ENCODE measurements at places on chromosomes 1 and 21.

DNA sequence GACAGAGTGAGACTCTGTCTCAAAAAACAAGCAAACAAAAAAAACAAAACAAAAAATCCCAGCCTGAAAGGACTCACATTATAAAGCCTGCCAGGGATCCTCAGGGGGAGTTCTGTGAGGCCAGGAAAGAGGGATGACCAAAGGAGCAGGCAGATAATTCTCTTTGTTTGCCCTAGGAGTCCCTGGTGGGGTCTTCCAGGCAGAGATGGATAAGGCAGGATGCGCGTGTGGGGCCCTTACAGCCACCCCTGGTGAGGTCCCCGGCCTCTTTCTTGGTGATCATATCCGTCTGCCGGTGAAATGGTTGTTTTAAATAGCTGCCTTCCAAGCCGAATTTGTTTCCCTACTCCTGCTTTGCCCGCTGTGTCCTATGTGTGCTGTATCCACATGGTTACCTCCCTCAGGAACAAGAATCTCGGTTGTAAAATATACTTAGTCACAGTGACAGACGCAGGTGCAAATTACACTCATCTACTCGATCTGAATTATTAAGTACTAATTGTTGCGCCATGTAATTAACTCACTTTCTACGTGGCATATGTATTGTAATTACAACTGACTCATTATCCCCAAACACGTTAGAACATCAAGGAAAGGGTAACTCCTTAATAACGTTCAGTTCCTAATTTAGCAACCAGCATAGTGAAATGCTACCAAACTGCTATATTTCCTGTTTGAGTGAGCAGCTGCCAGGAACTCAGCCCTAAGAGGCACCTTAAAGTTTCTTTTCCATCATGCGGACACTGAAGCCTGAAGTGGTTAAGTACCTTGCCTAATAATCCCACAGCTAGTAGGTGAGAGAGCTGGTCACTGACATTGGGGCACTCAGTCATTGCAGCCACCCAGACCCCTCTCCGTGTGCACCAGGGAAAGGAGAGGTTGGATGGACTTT is 106.4 kb downstream of the ZSCAN20 start:
- DNase-seq, result no peak

- peak; percentile 15 for DNase-seq
Observed at GRCh38 chr1:46615735-46616134, 876 bp downstream of the MOB3C start.

- no peak for DNase-seq
Observed at GRCh38 chr1:41583658-41584547, 99.4 kb upstream of the EDN2 start.

DNA sequence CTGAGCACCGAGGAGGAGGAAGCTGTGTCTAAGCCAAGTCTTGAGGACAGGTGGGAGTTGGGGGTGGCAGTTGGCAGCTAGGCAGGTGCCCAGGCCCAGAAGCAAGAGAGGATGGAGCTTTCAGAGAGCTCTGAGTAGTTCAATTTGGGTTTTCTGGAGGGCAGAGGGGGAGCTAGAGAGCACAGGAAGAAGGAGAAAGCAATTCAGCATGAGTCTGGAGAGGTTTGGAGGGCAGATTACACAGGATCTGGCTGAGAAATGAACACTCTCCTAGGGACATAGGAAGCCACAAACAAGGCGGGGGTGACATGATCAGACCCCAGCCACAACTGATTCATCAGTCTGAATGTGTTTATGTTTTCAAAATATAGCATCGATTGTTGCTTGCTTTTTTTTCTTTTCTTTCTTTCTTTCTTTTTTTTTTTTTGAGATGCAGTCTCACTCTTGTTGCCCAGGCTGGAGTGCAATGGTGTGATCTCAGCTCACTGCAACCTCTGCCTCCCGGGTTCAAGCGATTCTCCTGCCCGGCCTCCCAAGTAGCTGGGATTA is 23.8 kb downstream of the PTPRF start:
- DNase-seq, result peak; percentile 68

- no peak for DNase-seq
Observed at GRCh38 chr1:46822248-46822826, 23.5 kb downstream of the CYP4B1 start.

- DNase-seq, result peak; percentile 70
Observed at GRCh38 chr1:116852910-116853309, 56.8 kb upstream of the PTGFRN start.

GRCh38 chr1:243595527-243596210 is 254.4 kb downstream of the AKT3 start:
- DNase-seq, result peak; percentile 78

DNA sequence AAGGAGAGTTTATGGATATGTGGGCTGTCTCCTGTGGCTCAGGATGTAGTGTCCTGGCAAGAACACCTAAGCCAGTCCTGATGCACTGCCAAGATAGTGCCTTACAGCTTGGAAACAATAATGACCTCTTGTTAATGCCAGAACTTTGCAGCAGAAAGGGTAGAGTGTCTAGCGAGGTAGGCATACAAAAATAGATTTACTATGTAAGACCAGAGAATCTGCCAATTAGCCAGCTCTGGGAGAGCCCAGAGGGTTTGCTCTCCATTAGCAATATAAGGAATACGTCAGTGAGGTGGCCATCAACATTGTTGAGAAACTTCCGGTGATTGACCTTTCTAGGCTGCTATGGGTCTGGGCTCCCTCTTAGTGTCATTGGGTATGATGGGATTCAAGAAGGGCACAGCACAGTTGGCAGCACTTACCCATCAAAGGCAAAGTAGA is 178.5 kb upstream of the GALNT2 start:
- DNase-seq, result no peak

GRCh38 chr1:85343612-85344255 is 67.3 kb upstream of the BCL10 start:
- DNase-seq, result peak; percentile 86

DNA sequence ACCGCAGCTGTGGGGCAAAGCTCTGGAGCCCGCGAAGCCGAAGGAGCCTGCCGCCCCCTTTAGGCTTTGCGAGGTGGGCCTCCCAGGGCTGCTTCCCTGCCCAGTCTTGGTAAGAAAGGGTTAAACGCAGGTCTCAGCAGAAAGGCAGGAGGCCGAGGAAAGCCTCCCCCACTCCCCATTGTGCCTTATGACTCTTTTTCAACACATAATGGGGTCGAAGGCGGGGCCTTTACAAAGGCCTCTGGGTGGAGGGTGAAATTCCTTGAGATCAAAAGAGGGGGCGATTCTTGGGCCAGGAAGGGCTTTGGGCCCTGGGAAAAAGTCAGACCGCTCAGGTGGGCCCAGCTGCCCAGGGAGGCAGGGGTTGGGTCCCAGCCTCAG is 880 bp downstream of the ALPL start:
- DNase-seq, result no peak

DNA sequence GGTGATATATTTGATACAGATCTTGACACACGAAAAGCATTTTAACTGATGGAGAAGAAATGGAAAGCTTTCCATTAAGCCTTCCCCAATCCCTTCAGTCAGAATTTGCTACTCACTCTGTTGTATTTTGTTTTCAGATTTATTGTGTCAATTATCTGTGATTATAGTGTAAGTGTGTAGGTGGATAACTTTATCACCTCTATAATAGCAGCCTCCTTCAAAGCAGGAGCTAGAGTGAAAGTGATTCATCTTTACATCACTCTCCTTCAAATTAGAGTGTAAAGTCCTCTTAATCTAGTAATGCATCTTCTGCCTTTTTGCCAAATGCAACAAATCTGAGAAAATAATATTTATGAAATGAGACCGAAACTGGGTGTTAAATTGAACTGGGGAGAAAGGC is 459.7 kb upstream of the ZP4 start:
- DNase-seq, result peak; percentile 9

- no peak for DNase-seq
Observed at GRCh38 chr1:204920967-204921366, 50.3 kb downstream of the NFASC start.

DNA sequence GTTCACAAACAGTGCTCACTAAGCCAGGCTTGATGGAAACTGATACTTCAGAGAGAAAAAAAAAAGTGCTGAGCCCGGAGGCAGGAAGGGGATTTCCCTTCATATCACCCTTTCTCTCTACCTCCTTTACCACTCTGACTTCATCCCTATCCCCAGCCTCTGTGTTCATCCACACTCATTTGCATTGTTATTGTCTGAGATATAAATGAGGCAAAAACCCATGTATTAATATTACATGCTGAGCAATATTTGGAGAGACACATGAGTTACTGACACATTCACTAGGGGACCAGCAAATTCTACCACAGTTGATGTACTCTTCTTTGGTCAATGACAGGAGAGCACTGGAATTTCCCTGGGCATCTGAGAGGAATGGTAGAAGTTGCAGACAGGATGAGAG is 175.8 kb downstream of the TNFSF18 start:
- DNase-seq, result peak; percentile 60

DNA sequence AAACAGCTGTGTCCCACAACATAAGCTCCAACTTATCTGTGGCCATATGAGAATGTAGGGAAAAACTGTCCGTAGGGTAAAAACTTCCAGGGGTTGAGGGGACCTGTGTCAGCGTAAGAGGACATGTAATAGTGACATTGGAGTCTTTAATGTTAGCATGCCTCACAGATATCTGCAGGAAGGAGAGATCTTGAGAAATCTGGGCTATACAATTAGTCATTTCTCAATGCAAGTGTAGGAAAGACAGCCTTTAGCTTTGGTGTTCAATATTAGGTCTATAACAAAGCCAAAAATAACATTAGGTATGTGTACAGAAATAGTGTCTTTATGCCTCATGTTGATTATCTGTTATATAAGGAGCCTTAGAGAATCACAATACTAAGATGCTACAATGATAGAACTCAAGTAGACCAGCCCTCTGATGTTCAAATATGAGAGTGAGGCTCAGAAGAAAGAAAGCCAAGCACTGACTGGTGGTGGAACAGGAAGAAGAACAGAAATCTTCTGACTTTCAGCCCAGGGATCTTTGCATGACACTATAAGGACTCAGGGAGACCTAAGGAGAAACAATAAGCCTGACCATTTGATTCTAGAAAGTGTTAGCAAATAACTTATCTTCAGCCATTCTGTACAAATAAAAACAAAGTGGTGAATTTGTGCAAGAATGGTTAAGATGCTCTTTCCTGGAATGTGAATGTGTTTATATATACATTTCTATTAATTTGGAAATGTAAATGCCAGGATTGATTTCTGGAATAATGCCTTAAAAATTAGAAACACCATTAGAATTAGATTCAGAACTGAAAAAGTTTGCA is 152.6 kb downstream of the ZC3H11B start:
- no peak for DNase-seq

- DNase-seq, result no peak
Observed at GRCh38 chr1:54884135-54884586, 2.8 kb downstream of the DHCR24 start.

DNA sequence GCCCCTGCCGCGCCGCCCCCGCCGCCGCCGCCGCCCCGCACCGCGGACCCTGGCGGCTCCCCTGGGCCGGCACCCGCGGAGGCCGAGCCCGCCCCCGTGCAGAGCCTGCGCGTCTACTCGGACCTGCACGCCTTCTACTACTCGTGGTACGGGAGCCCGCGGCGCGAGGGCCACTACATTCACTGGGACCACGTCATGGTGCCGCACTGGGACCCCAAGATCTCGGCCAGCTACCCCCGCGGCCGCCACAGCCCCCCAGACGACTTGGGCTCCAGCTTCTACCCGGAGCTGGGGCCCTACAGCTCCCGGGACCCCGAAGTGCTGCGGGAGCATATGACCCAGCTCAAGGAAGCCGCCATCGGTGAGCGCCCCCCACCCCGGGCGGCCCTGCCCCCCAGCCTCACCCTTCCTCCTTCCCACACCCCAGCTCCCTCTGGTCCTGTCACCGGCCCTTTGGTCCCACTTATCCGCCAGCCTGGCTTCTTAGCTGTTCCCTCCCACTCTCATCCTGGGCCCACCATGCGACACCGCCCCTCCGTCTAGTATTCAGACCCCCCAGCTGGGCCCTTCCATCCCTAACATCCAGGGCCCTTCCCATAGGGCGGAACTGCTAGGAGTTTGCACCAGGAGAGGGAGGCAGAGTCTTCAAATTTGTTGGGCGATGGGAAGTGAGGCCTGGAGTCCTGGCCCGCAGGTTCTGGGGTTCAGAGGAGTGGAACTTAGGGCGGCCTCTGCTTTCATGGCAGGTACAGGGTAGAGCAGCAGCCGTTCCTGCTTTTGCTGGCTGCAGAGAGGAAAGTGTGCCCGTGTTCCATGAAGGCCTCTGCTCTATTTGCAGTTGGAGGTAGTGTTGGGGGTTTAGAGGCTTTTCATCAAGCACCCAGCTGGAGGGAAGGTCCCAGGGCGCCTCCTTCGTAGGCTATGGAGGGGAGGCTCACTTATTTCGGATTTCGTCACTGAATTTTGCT is 1.0 kb downstream of the MANEAL start:
- DNase-seq, result no peak

GRCh38 chr1:202329891-202330290 is 11.8 kb downstream of the UBE2T start:
- DNase-seq, result no peak

- DNase-seq, result peak; percentile 63
Observed at GRCh38 chr1:167454894-167455785, 63.2 kb downstream of the CD247 start.

GRCh38 chr1:115322631-115323030 is 15.4 kb downstream of the NGF start:
- peak; percentile 73 for DNase-seq

DNA sequence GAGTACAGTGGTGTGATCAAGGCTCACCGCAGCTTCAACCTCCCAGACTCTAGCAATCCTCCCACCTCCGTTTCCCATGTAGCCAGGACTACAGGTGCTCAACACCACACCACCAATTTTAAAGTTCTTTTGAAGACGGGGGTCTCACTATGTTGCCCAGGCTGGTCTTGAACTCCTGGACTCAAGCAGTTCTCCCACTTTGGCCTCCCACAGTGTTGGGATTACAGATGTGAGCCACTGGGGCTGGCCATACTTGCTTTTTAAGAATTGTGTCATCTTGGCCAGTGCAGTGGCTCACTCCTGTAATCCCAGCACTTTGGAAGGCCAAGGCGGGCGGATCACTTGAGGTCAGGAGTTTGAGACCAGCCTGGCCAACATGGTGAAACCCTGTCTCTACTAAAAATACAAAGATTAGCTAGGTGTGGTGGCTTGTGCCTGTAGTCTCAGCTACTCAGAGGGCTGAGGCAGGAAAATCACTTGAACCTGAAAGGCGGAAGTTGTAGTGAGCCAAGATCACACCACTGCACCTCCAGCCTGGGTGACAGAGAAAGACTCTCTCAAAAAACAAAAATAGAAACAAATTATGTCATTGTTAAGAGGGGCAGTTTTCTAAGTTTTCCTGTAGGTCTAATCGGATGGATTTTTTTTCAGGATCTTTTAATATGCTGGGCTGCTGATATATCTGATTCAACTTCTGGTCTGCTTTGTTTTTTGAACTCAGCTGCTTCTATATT is 18.7 kb downstream of the AK4 start:
- no peak for DNase-seq

- no peak for DNase-seq
Observed at GRCh38 chr1:231990388-231990787, 363.8 kb downstream of the DISC1 start.

GRCh38 chr21:45988366-45989347 is 7.1 kb downstream of the COL6A1 start:
- no peak for DNase-seq

DNA sequence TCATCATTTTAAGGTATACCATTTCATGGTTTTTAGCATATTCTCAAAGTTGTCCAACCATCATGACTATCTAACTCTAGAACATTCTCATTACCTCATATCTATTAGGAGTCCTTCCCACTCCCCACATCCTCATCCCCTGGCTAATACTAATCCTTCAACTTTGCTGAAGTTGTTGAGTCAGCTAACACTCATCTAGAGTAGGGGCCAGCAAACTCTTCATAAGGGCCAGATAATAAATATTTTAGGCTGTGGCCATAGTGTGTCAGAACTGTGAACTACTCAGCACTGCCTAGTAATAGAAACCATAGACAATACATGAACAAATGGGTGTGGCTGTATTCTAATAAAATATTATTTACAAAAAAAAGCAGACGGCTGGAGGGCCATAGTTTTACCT is 43.0 kb downstream of the TOR3A start:
- DNase-seq, result peak; percentile 89

Measured in ELR (cell line).